Activated naive CD4-positive, alpha-beta T cell treated with anti-CD3 and anti-CD28 coated beads for 36 hours (primary cell): ENCODE measurements at places on chromosomes 5 and 9. TPM values are rescaled to one million over a fixed set of nuclear protein-coding genes. Genes with fewer than 3 reads are reported as not detected.

Gene ORM2
- total RNA-seq = not detected

Gene COL23A1
- total RNA-seq = 0.07 TPM

Gene GRXCR2
- not detected for total RNA-seq

Gene IL13
- total RNA-seq = 0.49 TPM

Gene HMMR
- 91.8 TPM for total RNA-seq

Gene SHROOM1
- total RNA-seq = 0.21 TPM

- no peak for DNase-seq
Observed at GRCh38 chr5:80193401-80193800, 62.4 kb downstream of the SERINC5 start.

DNA sequence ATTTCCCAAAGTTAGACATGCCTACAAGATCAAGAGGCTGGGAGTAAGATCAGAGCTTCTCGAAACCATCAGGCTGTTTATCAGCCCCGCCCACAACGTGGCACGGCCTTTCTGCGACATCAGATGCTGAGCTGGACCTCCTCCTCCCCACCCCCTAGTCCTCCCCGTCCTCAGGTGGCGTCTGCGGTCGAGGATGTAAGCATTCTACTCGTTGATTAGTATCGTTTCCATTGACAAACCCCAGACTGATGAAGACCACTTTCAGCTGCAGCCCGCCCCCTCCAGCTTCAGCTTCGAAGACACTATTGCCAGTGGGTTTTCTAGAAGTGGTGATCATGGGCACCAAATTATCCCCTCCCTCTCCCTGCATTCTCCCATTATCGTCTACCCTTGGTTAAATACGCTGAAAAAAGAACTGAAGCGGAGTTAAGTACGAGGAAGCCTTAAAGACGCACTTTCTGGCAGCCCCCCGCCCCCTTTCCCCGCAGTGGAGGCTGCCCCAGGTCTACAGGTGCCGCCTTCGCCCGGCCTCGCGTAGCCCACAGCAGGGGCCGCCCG lies 1.1 kb downstream of the PPIC start:
- peak; percentile 26 for DNase-seq

- no peak for DNase-seq
Observed at GRCh38 chr9:90054810-90055209, 450.0 kb downstream of the GADD45G start.

DNA sequence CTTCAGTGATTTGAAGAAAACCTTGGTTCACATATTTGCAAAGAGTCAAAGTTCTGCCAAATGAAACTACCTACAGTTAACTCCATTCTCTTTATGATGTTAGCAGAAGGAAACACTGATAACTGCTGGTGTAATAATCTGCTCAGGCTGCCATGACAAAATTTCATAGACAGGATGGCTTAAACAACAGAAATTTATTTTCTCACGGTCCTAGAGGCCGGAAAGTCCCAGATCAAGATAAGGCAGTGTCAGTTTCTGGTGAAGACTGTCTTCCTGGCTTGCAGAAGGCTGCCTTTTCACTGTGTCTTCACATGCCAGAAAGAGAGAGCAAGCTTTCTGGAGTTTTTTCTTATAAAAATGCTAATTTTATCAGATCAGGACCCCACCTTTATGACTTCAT lies 102.4 kb upstream of the PARP8 start:
- peak; percentile 34 for DNase-seq

- no peak for DNase-seq
Observed at GRCh38 chr5:9739135-9739534, 109.0 kb upstream of the TAS2R1 start.

GRCh38 chr5:177446200-177447065 lies at the start of gene PRR7:
Gene PRR7, plus strand, starts transcription at chr5:177446814. Its CDS starts 8,254 bp downstream, at chr5:177455068.
- DNase-seq = peak; percentile 65

- DNase-seq = no peak
Observed at GRCh38 chr5:176724472-176724871, 77.2 kb downstream of the TSPAN17 start.

DNA sequence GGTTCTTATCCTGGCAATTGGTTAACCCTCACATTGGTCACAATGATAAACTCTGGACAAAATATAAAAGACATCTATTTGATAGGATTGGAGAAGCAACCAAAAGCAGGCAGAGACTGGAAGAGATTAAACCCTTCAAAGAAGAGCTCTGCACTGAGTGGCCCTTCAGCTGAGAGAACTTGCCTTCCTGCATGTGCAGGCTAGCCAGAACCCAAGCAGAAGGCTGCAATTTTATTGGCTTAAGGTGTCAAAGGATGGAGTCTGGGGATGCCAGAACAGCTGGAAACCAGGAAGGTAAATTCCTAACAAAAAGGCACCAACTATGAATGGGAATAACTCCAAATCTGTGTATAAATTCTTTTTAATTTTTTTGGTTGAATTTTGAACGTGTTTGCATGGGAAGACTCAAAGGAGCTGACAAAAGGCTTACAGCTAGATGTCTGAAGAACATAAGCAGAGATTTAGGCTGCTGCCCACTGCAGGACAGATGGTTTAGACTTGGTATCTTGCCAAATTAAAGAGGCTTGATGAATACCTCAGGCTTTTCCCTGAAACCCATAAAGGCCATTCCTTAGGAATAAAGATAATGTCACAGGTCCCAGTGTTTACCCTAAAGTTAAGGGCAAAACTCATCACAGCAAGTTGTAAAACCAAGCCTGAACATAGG lies 66.3 kb downstream of the NR2F1 start:
- DNase-seq = no peak

DNA sequence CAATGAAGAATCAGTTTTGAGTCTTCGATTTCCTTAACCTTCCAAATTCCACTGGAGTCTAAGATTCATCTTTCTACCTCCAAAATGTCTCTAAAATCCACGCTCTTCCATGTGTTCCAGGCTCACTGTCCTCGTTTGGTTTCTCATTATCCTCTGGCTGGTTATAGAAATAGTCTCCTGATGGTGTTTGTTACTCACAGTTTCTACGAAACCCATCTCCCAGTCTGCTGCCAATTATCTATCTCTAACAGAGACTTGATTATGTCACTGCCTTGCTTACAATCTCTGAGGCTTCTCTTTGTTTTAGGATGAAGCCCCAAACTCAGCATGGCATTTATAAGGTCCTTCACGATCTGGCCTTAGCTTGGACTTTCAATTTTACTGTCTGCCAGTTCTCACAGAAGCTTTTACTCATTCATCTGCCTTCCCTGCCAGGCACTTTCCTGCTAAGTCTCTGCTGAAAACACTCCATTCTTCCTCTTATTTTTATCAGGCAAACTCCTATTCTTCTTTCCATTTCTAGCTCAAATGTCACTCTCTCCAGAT lies 339.6 kb upstream of the SGCD start:
- no peak for DNase-seq

DNA sequence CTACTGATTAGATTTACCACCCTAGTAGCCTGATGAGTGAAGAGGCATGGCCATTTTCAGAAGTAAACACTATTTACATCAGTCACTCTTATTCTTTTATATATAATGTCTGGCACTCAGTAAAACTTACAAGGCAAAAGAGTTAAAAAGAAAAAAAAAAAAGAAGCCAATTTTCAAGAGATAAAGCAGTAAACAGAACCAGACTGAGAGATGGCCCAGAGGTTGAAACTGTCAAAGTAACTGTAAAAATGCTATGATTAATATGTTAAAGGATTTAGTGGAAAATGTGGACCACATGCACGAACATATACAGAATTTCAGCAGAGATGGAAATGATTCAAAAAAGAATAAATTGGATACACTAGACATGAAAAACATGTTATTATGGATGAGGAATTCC lies 6.4 kb upstream of the GPR150 start:
- no peak for DNase-seq

- no peak for DNase-seq
Observed at GRCh38 chr9:82223442-82223841, 234.9 kb downstream of the SPATA31D1 start.

DNA sequence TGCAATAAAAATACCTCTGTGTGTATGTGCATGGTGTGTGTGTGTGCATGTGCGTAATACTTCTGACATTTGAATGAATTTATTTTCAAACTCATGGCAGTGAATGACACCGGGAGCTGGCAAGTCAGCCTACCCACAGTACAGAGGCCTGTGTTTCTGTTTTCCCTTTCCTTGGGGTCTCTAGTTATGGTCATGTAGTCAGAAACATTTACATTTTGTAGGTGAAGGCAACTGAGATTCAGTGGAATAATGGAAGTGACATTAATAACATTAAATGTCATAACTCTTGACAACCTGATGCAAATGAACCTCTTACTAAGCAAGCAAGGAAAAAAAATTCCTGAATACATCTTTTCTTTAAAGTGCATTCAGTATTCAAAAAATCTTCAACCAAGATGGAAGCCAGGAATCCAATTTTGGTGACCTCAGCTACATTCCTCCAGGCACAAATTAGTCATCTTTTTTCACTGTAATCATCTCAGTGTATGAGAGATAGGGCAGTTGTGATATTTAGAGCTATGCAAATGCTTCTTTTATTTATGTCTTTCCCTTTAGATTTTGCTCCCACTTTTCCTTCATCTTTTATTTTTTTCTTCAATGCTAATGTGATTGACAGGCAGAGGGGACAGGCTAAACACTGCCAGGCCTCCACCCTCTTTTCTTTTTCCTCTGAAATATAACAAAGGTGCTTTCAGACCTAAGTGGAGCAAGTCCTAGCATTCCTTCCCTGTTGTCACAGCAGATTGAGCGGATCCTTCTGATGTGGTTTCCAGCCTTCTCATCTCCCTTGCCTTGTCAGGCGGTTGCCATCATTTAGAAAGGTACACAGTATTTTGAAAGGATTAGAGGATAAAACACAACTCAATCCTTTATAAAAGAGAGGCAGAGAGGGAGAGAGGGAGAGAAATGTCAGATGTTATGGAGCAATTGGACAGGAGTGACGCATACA lies 569.8 kb upstream of the ADAMTS16 start:
- DNase-seq = no peak
